ENCODE measurements at places on chromosomes 4 and X.
A peak's percentile ranks its signal among the peaks of the same experiment; 100 is the strongest.

- no peak for DNase-seq
Observed at GRCh38 chr4:71607780-71608677, 175.8 kb downstream of the GC start.

GRCh38 chr4:7507381-7507780 lies 72.7 kb upstream of the PSAPL1 start:
- no peak for DNase-seq

GRCh38 chr4:18735740-18736268 lies 714.2 kb upstream of the LCORL start:
- DNase-seq = no peak

- DNase-seq = no peak
Observed at GRCh38 chrX:53458082-53458481, 23.9 kb upstream of the HSD17B10 start.

DNA sequence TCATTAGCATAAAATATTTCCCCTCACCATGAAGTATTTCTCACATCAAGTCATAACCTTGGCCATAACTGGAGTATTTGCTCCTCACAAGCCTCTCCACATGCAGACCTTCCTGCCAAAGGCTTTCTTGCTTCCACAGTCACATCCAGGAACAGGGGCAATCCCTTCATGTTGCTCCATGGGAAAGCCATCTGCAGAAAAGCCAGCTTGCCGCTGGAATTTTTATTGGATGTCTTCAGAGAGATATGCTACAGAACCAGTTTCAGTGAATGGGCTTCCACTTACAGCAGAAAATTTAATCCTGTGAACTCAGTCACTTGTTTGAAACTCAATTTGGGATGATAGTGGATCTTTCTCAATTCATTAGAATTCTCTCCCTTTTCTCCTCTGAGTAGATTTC lies 3.2 kb upstream of the CDKN2AIP start:
- DNase-seq = no peak

DNA sequence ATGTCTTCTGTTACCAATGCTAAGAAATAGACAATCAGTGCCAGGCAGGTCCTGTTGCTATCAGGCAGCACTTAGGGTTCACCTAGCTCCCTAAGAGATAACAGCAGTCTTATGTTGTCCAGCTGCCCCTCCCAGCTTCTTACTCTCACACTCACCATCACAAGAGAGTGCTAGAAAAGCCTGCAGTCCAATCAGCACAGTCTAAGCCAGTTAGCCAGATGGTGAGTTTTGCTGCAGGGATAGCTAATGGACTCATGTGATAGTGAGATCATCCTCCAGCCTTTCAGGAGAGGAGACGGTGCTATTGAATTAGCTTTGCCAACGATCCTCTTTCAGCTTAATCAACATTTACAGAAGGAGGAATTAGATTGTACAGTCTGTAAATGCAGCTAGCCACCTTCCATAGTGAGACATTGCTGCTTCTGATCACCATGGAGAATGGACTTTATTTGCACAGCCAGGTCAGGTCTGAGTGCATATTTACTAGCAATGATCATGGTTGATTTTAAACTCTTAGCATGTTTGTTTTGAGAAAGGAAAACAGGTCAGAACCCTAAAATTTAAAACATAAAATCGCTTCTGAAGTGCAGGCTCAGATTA lies 438.3 kb downstream of the CENPC start:
- DNase-seq = no peak

DNA sequence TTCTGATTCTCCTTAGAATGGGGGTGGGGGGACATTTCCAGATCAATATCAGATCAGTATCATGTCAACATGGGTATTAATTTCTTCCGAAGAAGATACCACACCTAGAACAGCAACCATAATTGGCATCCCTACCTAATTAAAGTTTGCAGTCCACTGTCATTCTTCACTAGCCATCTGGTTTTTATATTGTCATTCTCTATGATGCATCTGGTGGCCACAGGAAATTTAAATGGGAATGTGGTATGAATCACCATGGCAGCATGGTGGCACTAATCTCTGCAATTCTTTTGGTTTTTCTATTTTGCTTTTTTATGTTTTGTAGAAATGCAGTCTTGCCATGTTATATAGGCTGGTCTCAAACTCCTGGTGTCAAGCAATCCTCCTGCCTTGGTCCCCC lies 16.6 kb upstream of the UBE2D3 start:
- DNase-seq = no peak

GRCh38 chr4:100509386-100509785 lies 8.4 kb downstream of the EMCN start:
- no peak for DNase-seq

- DNase-seq = no peak
Observed at GRCh38 chr4:56787380-56787779, 34.1 kb downstream of the SPINK2 start.

DNA sequence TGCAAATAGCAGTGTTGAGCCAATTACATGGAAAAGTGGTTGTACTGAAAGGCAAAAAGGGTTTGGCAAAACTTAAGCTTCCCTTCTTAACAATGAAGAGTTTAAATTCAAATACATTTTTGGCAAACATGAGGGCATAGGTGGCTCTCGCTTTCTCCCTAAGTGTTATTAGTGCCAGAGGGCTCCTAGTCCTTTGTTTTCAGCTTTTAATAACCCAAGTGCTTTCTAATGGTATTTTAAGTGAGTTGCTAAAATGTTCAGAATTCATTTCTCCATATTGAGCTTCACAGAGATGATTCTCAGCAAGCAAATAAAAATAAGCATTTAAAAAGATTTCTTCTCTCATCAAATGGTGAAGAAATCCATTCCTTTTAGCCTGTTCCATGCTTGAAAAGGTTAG lies 123.7 kb downstream of the HS6ST2 start:
- DNase-seq = no peak

- no peak for DNase-seq
Observed at GRCh38 chr4:184215709-184216328, 1.9 kb downstream of the ENPP6 start.

- DNase-seq = no peak
Observed at GRCh38 chr4:87409420-87409939, 12.9 kb upstream of the NUDT9 start.

DNA sequence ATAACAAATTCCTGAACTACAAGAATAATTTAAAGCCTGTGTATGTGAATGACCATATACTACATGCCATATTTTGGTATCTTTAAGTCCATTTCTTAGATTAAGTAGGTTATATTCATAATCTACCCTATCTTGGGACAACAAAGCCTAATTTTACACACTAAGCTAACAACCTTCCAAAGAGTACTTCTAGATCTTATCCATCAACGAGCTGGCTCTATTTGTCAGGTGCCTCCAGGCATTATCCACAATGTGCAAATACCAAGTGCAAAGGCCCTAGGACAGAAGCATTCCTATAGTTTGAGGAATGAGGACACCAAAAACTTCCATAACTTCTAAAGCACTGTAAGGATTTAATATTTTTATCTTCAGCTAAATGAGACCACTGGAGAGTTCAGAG lies 3.5 kb downstream of the SLBP start:
- DNase-seq = no peak

GRCh38 chr4:174156239-174156826 lies 127.1 kb downstream of the FBXO8 start:
- DNase-seq = peak; percentile 9

GRCh38 chr4:188363196-188363595 lies 224.0 kb downstream of the TRIML1 start:
- no peak for DNase-seq

DNA sequence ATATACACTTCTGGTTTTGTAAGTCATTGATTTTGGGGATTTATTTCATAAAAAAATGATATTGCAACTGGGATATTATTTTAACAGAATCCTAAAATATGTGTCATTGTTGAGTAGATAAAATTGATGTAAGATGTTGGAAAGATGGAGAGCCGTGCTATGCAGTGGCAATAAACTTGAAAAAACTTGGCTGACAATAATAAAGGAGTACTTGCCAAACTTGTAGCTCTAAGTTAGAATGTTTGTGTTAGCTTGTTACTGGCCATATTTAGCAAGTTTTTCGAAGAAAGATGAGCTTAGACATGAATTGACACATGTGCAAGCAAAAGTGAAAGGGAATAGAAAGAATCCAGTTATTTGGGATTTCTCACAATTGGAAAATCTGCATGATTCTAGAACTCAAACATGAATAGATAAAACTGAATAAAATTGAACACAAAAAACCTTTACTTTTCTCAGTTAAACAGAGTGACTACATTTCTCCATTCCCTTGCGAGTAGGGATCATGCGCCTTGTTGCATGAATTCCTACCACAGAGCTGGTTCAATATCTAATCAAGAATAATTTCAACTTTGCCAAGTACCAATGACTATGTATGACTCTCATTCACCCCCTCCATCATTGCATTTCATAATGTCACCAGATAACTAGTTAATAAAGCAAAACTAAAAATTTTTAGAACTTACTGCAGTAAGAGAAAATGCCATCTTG lies 327.8 kb downstream of the CAMK2D start:
- no peak for DNase-seq

DNA sequence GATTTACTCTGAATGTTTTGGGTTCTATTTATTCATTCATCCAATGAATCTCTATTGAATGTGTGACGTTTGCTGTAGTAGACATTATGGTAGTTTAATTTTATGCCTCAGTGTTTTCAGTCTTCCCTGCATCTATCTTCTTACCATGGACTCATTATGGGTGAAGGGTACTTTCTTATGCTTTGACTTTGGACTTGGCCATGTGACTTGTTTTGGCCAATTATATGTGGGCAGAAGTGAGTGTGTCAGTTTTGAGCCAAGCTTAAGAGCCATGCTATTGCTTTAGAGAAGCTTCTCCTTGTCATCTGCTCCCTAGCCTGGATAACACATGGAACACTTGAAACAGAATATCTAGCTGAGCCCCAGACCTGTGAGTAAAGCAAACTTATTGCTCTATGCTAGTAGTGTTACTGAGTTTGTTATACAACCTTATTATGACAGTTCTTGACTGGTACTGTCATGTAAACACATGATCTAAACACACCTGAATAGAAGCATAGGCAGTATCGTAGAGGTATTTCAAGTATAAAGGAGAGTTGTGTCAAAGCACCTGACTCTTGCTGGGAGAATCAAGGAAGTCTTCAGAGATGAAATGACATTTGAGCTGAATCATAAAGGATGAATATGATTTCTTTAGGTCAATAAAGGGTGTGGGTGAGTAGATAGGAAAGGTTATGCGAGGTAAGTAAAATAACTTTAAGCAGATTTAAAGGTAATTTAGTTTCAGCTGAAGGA lies 128.4 kb downstream of the NAA11 start:
- DNase-seq = no peak

DNA sequence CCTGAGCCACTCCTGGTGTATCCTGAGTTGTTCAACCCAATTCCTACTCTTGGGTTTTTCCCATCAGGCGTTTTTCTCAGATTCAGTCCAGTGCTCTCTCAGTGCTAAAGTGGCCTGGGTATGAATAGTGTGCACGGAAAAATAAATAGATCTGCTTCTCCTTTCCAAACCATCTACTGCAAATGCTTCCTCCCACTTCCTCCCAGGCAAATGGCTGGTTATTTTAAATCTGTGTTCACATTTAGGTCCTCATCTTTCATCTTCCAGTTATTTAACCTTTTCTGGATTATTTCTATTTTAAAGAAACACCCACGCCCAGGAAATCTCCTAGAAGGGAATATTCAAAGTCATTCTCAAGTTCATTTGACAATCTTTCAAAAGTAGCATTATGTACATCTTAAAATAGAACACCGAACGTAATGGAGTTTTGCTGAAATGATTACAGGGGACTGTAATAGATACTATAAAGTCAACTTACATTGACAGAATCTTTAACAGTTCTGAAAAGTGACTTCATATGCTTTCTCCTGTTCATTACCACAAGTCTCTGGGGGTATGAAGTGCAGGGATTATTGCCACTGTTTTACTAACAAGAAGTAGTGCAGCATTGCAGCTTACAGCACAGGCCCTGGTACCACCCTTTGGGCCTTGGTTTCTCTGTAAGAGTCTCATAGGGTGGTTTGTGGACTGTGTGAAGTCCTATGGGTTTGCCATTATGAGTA lies 66.3 kb downstream of the MED28 start:
- DNase-seq = no peak

DNA sequence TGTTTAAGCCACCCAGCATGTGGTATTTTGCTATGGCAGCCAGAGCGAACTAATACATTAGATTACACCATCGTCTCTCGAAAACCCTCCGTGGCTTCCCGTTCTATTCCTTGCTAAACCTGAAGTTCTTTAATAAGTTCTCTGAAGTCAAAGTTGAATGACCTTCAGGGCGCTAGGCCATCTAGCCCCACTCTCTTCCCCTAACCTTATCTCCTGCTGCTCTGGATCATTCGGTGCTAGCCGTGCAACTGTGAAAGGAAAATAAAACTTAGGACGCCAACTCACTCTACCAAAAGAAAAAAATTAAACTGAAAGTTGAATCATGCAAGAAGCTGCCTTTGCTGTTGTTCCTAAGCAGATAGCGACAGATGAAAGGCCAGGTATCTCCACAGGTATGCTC lies 40.0 kb downstream of the CHRNA9 start:
- DNase-seq = no peak

DNA sequence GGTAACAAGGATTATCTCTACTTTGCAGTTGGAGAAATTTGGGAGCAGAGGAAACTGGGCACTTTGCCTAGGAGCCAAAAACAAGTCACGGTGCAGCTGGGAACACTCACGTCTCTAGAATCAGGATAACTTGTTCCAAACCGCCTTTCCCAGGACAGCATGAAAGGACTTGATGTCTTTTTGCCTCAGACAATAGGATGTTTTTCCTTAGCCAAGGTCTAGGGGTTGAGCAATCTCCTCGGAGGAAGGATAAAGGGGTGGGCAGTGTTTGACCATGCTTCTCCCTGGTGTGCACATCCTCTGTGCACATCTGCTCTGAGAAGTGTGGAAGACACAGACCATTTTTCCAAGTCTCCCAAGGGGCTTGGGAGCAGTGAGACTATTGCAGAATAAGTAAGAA lies 1.7 kb upstream of the SPARCL1 start:
- DNase-seq = no peak

DNA sequence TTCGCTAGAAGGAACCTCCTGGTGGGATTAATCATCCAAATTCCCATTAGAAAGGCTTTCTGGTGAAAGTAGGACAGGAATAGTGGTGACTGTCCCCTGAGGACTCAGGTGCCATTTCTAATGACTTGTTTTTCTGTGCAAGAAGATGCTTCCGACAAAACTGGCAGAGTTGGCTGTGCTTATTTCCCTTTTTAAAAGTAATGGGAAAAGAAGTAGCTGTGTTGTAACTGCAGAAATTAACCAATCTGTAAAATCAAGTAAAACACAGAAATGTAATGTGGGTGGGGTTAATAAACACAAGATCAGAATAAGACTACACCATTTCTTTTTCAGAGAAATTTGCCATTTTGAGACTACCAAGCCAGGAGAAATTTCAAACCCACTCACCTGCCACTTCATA lies 55.0 kb upstream of the FAM9B start:
- no peak for DNase-seq

DNA sequence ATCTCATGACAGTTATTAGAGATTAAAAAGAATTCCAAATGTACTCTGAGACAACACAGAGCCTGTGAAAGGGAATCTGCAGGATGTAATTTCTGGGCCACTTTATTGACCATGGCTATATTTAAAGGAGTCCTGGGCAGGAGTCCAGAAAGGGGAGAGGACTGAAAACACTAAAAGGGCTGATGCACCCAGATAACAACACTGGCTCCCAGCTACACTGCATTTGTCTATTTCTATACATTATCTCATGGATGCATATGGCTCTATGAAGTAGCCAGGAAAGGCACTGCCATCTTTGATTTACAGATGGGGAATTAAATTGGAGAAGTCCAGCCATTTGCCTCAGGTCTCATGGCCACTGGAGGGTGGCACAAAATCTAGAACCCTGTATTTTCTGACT lies 56.0 kb downstream of the MED28 start:
- no peak for DNase-seq

GRCh38 chr4:1599491-1600210 lies 84.5 kb downstream of the FAM53A start:
- DNase-seq = no peak

- no peak for DNase-seq
Observed at GRCh38 chr4:15648600-15648999, 6.6 kb downstream of the FBXL5 start.

Data from GM13977 (cell line).